ENCODE measurements at places on chromosomes 12 and 14. TPM values are rescaled to one million over a fixed set of nuclear protein-coding genes. Genes with fewer than 3 reads are reported as not detected.
A peak's percentile ranks its signal among the peaks of the same experiment; 100 is the strongest.

- DNase-seq, result no peak
Observed at GRCh38 chr12:22016982-22017381, 29.0 kb upstream of the CMAS start.

GRCh38 chr12:75945581-75945980 is 86.0 kb downstream of the PHLDA1 start:
- no peak for DNase-seq

DNA sequence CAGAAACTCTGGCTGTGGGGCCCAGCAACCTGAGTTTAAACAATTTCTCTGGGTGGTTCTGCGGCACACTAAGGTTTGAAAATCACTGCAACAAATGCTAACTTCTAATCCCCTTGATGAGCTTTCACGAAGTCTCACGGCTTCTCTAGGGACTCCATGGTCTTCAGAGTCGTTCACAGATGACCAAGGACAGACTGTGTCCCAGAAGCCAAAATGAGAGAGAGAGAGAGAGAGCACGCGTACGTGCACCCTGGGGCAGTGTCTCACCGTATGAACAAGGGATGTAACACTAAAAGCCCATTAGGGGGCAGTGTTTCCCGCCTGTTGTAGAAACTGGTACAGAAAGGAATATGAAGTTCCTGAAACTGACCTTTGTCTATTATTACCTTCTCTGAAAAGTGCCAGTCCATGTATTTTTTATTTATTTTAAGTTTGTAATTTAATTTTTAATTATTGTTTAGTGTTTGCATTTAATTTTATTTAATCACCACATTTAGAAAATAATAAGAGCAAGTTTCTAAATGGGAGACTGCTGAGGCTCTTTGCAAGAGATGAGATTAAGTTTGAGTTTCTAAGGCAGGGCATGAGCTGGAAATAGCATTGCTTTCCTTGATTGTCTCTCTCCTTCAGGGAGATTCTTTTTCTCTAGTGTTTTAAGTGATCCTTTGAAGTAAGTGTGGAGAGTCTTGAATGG is 3.4 kb downstream of the APOLD1 start:
- DNase-seq, result peak; percentile 74

DNA sequence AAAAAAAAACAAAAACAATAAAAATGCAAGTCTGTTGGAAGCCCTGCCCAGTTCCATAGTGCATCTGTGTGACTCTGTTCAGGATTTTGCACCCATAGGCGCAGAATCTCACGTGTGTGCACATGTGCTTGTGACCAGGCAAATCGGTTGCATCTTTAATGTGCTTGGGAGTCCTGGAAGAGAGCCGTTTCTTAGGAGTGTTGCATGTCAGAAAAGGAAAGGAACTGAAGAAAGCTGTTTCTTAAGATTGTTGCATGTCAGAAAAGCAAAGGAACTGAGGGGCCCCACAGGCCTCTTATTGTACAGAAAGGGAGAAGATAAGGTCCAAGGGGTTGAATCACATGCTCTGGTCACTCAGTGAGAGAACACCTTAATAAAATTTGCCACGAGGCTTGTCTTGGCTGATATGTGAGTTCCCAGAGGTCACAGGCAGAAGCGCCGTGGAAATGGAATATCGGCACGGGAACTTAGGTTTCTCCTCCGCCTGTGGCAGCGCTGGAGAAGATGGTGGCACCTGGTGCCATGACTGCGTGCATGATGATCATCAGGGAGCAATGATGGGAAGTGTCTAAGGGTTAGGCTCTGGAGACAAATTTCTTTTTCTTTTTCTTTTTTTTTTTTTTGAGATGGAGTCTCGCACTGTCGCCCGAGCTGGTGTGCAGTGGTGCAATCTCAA is 90.0 kb downstream of the LRRC74A start:
- DNase-seq, result no peak

DNA sequence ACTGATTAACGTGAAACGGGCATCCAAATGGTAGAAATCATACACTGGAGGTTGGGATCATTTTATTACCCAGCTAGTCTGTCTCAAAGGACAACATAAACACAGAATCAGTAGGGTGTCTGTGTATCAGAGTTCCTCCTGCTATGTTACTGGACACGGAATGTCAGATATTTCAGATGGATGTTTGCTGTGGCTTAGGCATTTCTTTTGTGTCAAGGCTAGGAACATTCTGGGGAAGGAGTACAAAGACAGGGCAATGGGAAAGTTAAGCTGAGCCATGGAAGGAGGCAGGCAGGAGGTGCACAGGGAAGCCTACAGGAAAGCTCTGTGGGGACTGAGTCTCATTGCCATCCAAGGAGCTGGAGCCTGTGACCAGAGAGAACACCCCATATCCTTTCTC is 254.6 kb downstream of the C12orf75 start:
- DNase-seq, result no peak

- no peak for DNase-seq
Observed at GRCh38 chr12:49051373-49051764, 9.2 kb downstream of the KMT2D start.

GRCh38 chr14:28754209-28754985 is 12.2 kb upstream of the FOXG1 start:
- no peak for DNase-seq

GRCh38 chr14:90300611-90301047 is 31.1 kb downstream of the NRDE2 start:
- no peak for DNase-seq

DNA sequence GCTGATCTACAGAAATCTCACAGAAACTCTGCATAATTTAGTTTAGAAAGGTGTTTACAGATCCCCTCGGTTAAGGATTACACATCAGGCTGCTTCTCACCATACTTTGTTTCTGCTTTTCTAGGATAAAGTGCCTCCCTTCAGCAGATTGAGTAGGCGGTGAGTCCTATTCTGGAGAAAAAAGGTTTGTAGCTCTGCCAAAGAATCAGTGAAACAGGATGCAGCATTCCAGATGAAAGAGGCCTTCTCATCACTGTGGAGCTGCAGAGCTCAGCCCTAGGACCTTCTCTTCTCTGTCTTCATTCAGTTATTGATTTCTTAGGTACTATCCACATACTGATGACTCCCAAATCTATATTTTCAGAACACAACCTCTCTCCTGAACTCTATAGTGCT is 155.5 kb upstream of the KRR1 start:
- no peak for DNase-seq

GRCh38 chr12:84201976-84202375 is 710.6 kb downstream of the SLC6A15 start:
- DNase-seq, result no peak

- no peak for DNase-seq
Observed at GRCh38 chr12:26696048-26696612, 136.9 kb downstream of the ITPR2 start.

DNA sequence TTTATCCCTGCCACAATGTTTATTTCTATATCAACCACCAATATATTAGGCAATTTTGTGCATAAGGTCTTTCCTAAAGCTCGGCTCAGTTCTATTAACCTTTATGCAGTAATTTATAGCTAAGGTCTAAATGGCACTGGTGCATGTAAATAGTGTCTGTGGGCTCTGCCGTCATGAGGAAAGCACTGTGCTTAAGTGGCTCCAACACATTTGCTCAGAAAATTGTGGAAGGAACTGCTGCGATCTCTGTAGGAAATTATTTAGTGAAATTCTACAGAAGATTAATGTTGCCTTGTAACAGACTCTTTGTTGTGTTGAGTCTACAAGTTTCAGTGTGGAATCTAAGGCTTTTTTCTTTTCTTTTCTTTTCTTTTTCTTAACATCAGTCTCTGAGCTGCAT is 54.0 kb upstream of the EGLN3 start:
- DNase-seq, result no peak

DNA sequence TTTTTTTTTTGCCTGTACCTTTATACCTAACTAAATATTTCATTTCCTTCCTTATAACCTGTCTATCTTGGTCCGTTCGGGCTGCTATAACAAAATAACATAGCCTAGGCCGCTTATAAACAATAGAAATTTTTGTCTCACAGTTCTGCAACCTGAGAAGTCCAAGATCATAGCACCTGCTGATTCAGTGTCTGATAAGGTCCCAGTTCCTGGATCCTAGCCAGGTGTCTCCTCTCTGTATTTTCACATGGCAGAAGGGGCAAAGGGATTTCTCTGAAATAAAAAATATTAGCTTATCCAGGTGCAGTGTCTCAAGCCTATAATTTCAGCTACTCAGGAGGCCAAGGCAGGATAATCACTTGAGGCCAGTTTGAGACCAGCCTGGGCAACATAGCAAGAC is 1046.6 kb upstream of the USP15 start:
- DNase-seq, result no peak

GRCh38 chr14:71319666-71320065 is 412.4 kb downstream of the PCNX1 start:
- DNase-seq, result no peak

- no peak for DNase-seq
Observed at GRCh38 chr12:24244801-24245200, 295.3 kb upstream of the SOX5 start.

GRCh38 chr14:95258754-95259593 is 60.7 kb downstream of the CLMN start:
- DNase-seq, result no peak

DNA sequence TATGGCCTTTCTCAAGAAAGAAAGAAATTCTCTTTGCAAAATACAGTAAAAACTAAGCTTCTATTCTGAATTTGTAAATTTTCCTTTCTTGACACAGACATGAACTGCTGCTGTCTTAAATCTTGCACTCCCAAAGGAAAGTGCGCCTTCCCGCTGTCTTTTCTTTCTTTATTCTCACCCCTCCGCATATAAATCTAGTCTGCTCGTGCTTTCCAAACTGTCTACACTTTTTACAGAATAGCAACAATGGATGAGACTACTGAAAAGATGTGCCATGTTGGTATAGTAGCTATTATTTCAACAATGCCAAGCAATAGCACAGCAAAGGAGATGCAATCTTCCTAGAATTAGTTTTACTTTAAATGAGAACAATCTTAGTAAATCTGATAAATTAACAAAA is 328.8 kb upstream of the PDE3A start:
- DNase-seq, result no peak

DNA sequence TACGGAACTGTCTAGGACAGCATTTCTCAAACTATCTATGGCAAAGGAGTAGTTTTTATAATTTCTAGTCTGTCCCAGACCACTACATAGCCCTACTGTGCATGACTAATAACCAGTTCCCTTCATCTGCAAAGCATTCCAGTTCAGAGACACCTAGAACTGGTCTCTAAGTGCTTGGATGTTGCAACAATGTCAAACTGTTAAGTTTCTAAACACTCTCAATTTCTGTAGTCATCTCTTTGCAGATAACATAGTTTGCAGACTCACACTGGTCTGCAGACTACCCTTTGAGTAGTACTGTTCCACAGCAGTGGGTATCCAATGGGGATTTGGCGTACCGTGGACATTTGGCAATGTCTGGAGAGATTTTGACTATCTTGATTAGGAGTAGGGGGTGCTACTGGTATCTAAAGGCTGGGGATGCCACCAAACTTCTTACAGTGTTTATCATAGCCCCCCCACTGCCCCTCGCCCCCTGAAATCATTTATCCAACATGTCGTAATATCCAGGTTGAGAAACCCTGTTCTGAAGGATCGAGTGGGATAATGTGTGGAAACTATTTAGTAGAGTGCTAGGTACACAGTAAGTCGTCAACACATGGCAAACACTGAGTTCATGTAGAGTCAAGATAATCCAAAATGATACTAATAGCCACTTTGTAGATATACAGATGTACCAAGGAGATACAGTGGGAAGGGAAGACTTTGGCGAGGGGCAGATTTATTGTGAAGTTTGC is 1.7 kb downstream of the C12orf76 start:
- DNase-seq, result no peak

- DNase-seq, result no peak
Observed at GRCh38 chr12:14950982-14951746, 10.2 kb downstream of the ARHGDIB start.

- DNase-seq, result no peak
Observed at GRCh38 chr14:71672596-71672995, 259.6 kb upstream of the RGS6 start.

GRCh38 chr14:83575301-83575700 is 1954.6 kb upstream of the FLRT2 start:
- DNase-seq, result no peak

DNA sequence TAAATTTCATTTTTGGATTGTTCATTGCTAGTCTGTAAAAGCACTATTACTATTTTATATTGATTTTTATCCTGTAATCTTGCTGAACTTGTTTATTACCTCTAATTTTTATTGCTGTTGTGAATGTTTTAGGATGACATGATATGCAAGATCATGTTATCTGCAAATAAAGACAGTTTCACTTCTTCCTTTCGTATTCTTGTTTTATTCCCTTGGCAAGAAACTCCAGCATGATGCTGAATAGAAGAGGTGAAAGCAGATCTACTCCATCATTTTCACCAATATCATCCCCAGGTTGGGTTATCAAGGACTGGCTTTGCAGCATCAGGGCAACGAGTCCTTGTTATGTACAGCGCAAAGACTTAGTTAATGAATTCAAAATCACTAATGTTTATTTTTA is 2.7 kb upstream of the CLECL1 start:
- no peak for DNase-seq

DNA sequence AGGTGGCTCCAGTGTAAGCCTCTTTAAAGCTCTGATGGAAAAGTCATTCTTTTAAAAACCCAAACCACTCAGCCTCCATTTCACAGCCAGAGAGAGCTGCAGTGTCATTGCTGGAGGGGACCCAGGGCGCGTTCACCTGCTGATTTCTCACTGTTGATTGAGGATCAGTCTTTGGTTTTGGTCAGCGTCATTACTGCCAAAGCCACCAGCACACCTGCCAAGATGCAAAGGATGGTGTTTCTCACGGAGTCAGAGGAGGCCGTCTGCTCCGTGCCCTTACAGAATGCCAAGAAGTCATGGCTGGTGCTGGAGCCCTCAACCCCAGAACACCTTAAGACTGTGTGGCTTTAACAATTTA is 32.8 kb upstream of the BATF start:
- DNase-seq, result no peak

DNA sequence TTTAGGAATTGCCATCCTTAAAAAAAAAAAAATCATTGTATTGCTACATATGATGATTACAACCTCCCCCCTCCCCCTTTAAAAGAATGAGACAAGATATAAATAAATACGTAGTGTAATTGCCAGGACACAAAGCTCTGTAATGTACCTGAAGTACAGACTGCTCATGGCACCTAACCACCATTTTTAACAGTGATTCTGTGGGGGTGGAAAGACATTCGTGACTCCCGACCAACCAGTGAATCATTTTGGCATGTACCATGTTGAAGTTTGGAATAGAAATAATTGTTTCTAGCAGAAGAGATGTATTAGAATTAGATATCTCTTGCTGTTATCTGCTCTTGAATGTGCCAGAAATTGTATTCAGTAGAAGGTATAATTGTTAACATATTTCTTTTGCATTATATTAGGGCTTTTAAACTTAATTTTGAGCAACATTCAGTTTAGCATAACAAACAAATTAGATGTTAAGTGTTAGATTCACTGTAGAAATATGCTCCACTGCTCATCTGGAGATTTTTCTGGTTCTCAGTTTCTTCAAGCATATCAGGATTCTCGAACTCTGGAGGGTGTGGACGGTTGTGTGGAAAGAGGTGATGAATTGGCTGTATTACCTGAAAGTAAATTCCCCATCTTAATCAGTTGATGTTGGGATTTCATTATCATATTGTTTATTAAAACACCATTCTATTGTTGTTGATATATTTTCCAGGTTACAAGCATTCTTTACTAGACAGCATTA is 31.1 kb downstream of the FRS2 start:
- no peak for DNase-seq

ISM2 gene
- polyA plus RNA-seq, result 0.13 TPM

TSPAN31 gene
- polyA plus RNA-seq, result 63.7 TPM

FITM1 gene
- polyA plus RNA-seq, result not detected

ACACB gene
- 23.0 TPM for polyA plus RNA-seq

CNTN1 gene
- polyA plus RNA-seq, result 26.7 TPM

SART3 gene
- 36.2 TPM for polyA plus RNA-seq

ZNF410 gene
- 65.4 TPM for polyA plus RNA-seq

IRAK3 gene
- polyA plus RNA-seq, result 1.8 TPM

RFLNA gene
- polyA plus RNA-seq, result 0.72 TPM

AMDHD1 gene
- polyA plus RNA-seq, result 6.1 TPM

OR6C4 gene
- polyA plus RNA-seq, result not detected
